ENCODE measurements at places on chromosomes 13 and 19.

DNA sequence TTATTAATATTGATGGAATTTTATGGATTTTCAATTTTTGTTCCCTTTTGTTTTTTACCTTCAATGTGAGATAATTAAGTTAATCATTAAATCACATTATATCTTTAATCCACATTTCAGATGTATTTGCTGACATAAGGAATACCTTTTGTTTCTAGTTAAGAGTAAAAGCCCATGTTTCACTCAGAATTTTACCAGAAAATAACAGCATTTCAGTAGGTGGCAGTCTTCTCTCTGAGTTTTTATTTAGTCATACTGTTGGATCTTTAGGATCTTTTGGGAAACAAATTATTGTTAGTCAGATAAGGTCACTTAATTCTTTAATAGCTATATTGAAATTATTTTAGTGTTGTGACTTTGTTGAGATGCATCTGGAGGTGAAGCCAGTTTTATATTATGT, 67.9 kb downstream of the NDFIP2 start:
- DNase-seq: no peak

DNA sequence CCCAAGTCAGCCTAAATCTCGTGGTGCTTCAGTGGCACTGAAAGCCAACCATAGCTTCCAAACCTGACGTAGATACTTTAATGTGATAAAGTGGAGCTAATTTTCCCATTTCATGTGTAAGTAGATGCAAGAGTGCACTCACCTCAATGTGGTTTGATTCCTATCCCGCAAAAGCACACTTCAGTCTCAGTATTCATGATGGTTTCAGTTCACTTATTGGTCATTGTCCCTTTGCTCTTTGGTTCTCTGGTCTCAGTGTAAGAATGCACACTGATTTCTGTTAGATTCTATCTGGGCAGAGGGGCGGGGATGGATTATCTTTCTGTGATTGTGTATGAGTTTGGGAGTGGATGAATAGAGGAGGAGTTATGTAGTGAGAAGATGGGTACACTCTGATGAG, 340.6 kb downstream of the KCNRG start:
- DNase-seq: no peak

DNA sequence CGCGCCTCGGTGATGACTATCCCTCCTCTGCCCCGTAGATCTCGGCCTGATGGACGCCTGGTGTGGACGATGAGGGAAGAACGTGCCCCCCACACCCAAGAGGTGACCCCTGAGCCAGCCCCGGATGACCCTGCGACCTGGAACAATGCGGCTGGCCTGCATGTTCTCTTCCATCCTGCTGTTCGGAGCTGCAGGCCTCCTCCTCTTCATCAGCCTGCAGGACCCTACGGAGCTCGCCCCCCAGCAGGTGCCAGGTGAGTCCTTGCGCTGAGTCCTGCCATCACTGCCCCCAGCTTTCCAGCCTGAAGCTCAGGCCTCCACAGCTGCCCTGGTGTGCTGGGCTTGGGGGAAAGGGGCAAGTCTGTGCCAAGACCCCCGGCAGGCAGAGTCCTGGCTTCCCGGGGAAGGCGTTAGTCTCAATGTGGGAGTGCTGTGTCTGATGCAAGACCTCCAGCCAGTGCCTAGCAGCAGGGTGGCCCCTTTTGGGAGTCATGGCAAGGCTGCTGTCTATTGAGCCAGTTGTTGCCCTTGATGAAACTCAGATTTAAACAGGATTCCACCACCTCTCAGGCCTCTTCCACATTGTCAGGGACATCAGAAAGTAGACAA, 67.5 kb downstream of the CHST8 start:
- DNase-seq: no peak

DNA sequence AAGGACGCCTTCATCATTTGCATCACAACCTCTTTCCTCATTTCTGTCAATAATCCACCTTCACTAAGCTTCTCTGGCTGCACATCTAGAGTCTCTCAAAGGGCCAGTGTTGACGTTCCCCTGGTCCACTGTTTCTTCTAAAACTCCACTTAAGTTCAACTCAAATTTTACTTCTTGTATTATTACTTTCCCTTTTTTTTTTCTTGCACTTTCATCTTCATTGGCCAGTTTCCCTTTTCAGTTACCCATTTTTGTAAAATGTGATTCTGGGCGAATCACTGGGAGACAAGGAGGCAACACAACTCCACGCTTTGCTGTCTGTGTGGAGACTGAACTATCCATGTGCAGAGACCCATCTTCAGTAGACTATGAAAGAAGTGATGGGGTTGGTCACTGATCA, 128.6 kb upstream of the RNF113B start:
- DNase-seq: no peak

- DNase-seq: no peak
Observed at GRCh38 chr19:23698711-23699520, 11.9 kb upstream of the ZNF675 start.

GRCh38 chr13:38979891-38980749, 10.5 kb downstream of the STOML3 start:
- peak; percentile 3 for DNase-seq

DNA sequence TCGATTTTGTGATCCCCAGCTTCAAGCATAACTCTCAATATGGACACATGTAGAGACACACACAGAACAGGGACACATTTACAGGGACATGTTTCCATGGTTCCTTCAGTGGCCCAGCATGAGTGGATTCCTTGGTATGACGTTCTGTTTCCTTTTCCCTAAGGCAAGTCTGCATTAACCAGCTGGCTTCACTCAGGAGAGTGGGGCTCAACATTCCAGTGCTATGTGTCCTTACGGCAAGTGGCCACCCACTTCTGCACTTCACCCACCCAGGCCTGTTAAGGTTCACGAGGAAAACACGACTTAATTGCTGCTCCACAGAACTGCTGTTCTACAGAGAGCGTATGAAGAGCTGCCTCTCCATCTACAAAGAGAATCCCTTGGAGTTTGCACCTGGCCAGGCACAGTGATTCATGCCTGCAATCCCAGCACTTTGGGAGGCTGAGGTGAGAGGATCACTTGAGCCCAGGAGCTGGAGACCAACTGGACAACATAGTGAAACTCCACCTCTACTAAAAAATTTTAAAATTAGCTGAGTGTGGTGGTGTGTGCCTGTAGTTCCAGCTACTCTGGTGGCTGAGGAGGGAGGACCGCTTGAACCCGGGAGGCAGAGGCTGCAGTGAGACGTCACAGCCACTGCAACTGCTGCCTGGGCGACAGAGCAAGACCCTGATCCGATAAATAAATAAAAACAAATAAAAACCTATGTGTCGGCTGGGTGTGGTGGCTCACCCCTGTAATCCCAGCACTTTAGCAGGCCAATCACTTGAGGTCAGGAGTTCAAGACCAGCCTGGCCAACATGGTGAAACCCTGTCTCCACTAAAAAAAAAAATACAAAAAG, 32.5 kb downstream of the BRD4 start:
- DNase-seq: no peak

- DNase-seq: no peak
Observed at GRCh38 chr19:10655457-10656312, 1.5 kb downstream of the ILF3 start.

DNA sequence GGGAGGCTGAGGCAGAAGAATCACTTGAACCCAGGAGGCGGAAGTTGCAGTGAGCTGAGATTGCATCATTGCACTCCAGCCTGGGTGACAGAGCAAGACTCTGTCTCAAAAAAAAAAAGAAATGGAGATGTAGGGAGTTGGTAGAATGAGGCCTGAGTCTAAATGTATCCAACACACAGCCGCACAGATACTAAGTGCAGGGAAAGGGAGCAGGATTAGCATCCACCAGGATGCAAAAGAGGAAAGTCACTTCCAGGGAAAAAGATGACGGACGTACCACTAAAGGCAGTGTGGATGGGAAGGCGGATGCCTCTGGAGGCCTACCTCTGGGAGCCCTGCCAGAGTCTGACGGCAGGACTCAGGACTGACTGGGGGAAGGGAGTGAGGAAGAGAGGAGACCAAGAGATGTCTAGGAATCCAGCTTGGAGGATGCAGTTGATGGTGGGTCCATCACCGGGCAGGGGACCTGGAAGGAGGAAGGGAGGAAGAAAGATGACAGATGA, 6.8 kb downstream of the FAM98C start:
- DNase-seq: no peak

GRCh38 chr13:90032841-90033493, 1314.5 kb upstream of the MIR17HG start:
- DNase-seq: no peak

GRCh38 chr13:91280801-91281200, 66.7 kb upstream of the MIR17HG start:
- DNase-seq: no peak

- no peak for DNase-seq
Observed at GRCh38 chr19:35883882-35884281, 15.5 kb downstream of the APLP1 start.

DNA sequence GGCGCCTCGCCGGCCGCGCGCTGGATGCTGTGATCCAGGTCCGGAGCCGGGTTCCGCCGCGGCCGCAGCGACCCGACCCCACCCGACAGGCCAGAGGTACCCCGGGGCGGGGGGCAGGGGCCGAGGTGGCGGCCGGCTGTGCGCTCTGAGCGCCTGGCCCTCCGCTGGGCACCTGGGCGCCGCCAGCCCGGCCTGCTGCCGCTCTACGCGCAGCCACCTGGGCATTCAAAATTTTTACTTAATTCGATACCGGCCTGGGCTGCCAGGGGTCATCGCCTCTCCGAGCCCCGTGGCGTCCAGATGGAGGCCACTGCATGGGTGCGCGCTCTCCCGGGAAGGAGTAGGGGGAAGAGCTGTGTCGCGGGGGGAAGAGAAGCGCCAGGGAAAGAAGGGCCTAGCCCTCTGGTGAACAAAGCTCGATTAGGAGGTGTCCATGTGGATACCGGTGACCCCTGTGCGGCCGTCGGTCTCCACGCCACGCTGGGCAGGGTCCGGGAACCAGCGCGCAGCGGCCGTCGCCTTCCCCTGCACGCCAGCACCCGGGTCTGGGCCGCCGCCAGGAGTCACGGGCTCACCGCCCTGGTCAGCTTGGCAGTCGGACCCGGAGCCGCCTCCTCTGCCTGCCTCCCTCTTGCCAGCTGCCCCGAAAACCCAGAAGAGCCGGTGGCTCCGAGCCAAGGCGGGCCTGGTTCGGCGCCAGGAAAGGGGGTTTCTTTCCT, 666 bp downstream of the BIVM start:
- peak; percentile 30 for DNase-seq

GRCh38 chr13:94878602-94879165, 166.3 kb upstream of the SOX21 start:
- DNase-seq: no peak

GRCh38 chr19:56191115-56191514, 6.5 kb downstream of the ZSCAN5B start:
- DNase-seq: no peak

DNA sequence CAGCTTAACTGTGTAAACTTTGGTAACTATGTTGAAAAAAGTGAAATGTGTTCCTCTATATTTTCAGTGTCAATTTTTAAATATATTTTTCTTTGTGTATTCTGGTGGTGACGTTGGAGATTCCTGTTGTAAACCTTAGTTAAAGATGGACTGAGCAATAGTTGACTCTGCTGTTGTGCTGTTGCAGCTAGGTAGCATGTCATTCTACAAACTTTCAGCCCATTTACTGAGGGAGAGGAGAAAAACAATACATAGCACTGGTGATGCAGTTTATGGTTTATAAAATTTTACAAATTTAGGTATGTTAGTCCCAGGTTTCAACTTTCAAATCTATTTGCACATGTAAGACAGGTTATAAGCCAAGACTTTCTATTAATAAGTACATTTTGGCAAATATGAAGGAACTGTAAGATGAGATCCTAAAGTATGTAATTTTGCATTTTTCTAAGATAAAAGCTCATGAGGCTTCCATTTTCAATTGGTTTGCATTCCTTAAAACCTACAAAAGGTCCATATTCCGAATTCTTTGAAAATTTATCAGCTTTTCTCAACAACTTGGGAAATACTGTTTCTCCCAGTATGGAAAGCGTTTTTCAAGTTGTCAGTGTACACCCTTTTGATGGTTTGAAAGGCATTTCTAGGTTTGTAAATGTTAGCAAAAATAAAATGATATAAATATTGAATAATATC, 1.5 kb downstream of the NDFIP2 start:
- DNase-seq: no peak

DNA sequence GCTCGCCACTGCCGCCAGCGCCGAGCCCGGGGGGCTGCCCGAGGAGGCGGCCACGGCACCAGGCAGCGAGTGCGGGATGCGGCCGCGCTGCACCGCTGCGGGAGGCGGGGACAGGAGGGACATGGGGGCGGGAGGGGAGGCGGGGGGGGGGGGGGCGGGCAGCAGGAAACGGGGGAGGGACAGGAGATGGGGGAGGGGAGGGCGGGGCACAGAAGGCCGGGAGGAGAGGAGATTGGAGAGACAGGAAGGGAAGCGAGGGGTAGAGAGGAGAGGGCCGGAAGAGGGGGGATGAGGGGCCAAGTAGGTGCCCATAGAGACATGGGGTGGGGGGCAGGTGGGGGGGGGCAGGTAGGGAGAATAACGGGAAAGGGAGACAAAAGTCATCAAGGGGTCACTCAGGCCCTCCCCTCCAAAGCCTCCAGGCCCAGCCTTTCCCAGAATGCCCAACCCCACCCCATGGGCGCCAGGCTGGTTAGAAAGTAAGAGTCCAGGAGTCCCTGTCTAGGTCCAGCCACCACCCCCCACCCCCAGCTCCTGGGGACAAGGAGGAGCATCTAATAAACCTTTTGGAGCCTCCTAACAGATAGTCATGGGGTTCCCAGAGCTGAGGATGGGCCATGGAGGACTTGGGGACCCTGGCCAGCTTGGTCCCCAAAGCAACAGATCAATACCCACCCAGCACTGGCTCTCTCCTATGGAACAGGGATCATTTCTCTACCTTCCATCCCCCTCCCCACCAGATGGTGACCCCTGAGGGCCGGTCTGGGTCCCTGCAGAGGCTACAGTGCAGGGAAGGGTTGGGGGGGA, 9.5 kb downstream of the NR2F6 start:
- DNase-seq: no peak

DNA sequence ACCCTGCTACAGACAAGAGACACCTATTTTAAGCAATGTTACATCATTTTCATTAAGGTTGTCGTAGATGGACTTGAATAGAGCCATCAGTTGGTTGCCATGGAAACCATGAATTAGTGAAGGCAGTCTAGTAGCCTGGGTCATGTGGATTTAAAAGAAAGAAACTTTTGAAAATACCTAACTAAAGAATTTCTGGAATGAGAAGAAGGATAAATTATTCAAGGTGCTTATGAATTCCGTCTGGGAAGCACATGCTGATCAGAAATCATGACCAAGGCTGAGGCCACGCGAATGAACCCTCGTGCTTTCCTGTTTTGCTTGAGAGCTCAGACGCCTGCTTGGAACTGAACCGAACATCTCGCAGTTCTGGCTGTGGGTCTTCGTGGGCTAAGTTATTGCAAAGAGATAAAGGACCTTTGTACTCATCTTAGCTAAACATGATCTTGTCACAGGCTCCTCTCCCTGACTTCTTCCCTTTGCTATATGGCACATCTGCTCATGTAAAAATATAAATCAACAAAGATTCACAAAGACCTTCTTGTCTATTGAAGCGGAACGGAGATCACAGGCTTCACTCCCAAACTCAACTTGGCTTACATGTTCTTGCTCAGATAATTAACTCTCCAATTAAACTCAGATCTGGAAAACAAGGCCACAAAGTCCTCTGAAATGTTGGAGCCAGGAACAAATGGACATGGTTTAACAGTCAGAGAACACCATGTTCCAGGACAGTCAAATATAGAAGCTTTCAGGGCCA, 140.2 kb downstream of the NUFIP1 start:
- DNase-seq: no peak

All from neural crest cell (in vitro differentiated cells).